ENCODE measurements at places on chromosomes 6 and 20.

DNA sequence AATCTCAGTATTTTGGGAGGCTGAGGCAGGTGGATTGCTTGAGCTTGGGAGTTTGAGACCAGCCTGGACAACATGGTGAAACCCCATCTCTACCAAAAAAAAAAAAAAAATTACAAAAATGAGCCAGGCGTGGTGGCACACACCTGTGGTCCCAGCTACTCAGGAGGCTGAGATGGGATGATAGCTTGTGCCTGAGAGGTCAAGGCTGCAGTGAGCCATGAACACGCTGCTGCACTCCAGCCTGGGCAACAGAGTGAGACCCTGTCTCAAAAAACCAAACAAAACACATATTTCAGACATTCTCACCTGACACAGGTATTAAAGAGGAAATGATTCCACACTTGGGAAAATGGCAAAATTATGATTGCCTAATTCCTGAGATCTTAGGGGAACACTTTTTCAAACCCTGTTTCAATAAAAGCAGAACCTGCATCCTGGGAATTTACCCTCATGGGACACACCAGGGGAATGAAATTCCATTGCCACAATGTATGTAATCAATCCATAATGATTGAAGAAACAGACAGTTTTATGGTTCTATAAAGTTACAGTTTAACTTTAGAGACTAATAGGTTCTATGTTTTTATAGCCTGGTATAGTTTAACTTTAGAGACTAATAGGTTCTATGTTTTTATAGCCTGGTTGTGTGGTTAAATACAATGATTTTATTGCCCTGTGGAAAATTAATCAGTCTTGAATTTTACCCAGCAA is 29.6 kb upstream of the DNAAF9 start:
- no peak for DNase-seq

DNA sequence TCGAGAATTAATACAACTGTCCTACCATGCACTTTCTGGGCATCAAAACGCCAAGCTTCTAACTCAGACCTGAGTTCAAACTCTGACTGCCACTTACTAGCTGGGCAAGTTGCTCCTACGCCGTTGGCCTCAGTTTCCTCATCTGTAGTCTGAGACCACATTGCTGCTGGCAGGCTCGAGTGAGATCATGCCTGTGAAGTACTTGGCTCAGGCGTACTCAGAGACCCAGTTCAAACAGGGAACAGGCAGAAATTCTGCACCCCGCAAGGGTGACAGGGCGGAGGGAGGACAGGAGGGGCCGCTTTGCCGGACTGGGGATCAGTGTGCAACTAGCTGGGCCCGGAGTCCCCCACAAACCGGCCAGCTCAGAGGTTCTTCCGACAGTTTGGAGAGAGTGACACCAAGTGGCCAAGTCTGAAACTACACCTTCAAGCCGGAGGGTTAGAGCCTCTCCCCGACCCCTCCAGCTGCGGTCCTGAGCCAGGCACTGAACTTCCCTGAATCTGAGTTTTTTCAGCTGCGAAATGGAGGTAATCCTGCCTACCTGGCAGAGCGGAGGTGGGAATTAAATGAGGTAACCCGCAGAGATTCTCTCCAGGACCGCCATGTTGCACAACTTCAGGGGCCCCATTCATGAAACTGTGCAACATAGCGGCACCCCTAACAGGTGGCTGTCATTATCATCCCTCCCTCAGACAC is 46.0 kb upstream of the PTPN1 start:
- DNase-seq = no peak

- no peak for DNase-seq
Measured at GRCh38 chr6:134014588-134015137, 37.8 kb downstream of the SLC2A12 start.

- no peak for DNase-seq
Measured at GRCh38 chr6:30931969-30932645, at the start of gene SFTA2. TSS of gene SFTA2 (minus strand) at chr6:30932170. CDS start at chr6:30932096, 74 bp downstream.

- DNase-seq = no peak
Measured at GRCh38 chr6:142406131-142406530, 104.3 kb downstream of the ADGRG6 start.

- DNase-seq = no peak
Measured at GRCh38 chr6:42896178-42896719, 16.8 kb downstream of the RPL7L1 start.

DNA sequence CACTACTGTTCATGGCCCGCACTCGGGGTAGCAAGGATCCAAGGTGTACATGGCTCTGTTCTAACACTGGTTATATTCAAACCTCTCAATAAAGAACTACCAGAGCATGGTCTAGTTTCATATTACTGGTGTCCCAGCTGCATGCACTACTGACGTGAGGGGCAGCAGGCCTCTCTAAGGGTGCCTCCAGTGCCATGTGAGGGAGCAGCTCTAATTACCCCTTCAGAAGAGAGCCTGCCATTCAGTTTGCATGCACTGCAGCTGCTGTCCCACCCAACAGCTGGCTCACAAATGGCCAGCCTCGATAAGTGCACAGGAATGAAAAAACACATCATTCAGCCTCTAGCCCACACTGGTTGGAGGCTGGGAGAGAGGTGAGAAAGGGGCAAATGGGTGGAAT is 85.2 kb downstream of the SMLR1 start:
- no peak for DNase-seq

GRCh38 chr6:130679684-130680083 is 147.5 kb upstream of the SMLR1 start:
- no peak for DNase-seq

DNA sequence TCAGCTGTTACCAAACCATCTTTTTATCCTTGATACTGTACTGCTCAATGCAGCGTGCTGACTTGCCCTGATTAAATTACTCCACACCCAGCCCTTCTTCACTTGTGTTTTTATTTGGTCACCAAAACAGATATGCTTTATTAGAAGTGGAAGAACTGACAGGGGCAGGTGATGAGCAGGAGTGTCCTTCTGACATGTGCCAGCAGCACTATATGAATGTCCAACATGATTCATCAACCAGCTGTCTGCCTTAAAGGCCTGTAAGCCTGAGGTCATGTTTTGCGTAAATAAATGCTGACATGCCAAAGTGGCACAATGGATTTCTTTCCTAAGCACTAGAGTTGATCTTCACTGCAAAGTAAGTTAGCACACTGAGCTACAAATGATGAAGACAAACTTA is 15.4 kb downstream of the POPDC3 start:
- DNase-seq = no peak

- DNase-seq = no peak
Measured at GRCh38 chr6:19492636-19493405, 344.3 kb upstream of the ID4 start.

DNA sequence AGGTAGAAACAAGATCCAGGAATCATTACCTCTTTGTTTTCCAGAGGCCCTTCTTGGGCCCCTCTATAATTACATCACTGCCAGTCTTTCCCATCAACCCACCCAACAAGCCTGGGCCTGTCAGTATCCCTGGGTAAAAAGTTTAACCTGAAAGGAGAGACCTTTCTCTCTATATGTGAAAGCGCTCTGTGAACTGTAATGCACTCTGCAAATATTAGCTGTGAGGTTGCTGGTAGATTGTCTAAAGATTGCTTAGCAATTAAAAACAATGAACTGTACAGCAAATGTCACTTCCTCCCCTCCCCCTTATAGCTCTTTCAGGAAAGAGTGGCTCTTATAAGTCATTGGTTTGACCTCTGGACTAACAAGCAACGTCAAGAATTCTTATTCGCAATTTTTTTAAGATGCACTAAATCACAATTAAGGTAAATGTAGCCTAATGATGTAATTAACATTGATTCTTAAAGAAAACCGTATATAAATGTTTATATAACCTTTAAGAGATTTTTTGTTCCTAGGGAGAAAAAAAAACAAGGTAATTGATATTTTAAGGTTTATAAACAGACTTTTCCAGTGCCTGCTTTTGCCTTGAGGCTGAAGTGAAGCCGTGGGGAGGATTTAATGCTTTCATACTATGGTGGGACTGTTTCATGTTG is 18.4 kb downstream of the ECT2L start:
- no peak for DNase-seq

DNA sequence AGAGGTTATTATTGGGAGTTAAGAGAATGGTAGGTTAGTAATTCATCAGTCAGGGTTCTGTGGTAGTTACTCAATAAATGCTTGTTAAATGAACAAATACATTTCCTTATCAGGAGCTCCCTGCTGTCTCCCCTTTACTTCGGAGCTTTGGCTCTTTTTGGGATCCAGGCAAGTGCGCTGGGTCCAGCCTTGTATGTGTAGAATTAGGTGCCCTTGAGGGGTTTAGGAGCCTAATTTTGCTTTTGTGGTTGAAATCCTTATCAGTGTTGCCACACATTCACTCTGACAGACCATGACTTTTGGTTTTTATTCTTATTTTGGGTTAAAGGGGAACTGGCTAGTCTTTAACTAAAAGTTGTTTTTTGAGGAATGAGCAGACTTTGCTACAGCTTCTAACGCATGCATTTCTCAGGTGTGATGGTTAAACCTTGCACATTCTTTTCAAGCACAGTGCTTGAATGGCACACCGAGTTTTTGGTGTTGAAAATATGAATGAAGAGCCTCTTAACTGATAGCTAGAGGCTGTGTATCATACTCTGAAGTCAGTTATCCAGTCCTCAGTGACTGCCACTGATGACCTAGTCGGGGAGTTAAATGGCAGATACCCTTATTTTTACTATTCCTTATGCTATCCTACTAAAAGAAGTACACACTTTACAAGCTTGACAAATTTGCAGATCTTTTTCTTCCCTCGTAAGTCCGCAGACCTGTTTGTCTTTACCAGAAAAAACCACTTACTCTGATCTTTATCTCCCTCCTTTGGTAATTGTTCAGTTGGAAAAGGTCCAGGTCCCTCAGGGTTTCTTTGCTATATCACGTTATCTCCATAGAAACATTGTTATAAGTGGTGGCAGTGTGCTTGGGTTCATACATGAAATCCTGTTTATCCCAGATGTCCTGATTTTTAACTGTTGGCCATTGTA is 50.7 kb upstream of the PLCG1 start:
- no peak for DNase-seq

DNA sequence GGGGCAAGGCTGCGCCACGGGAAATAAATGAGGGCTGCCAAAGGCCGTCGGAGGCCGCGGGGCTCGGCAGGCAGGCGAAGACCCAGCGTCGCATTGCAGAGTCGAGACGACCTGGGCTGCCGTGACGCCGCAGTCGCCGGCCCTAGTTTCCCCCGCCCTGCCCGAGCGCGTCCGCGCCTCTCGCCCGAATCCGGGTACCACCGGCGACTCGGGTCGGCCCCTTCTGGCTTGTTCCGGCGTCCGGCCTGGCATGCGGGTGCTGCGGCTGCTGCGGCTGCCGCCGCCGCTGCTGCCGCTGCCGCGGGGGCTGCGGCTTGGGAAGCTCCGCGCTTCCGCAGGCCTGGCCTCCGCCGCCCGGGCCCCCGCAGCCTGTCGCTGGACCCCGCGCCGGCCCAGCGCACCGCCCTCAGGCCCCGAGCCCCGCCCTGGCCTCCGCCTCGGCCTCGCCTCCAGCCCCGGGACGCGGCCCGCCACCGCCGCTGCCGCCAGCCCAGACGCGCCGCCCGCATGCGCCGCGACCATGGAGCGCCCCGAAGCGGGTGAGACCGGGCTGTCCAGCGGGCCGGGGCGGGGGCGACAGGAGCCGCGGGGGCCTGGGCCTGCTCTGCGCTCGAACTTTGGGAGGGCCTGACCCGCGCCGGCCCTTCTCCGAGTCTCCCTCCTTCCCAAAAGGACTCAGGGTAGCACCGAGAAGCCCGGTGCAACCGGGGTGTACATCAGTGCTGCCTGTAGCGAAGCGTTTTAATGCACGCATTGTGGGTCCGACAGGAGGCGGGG is at the start of gene AKAP7:
AKAP7 (plus strand) TSS at position 224 of the 777 bp plus-strand sequence; CDS start at position 521, 297 bp downstream.
- DNase-seq = peak; percentile 8

- DNase-seq = no peak
Measured at GRCh38 chr20:50916257-50916656, 15.0 kb downstream of the ADNP start.

DNA sequence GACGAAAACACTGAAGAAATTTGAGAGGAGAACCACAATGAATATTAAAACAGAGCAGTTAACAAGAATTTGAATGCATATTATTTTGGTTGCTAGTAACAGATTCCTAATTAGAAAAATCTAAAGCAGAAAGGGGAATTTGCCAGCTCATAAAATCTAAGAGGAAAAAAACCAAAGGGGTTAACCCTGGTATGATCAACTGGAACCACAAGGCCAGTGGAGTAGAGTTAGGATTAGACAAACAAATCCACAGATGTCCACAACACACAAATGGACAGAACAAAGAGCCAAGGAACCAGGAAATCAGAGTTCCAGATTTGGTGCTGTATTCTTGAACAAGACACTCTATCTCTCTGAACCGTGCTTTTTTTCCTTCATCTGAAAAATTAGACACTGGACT is 195.0 kb downstream of the TASP1 start:
- no peak for DNase-seq

DNA sequence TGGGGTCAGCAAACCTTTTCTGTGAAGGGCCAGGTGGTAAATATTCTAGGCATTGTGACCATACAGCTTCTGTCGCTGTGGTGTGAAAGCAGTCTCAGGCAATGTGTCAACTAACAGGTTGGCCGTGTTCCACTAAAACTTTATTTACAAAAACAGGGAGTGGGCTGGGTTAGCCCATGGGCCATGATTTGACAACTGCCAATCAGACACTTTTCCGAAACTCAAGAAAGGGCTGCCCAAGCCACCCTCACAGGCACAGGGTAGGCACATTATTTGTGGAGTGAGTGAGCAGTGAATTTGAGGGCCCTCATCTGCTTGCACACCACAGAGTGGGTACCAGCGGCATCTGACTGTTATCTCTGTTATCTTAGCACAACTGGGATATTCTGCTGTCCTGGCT is 290.3 kb downstream of the TAF4 start:
- DNase-seq = no peak

DNA sequence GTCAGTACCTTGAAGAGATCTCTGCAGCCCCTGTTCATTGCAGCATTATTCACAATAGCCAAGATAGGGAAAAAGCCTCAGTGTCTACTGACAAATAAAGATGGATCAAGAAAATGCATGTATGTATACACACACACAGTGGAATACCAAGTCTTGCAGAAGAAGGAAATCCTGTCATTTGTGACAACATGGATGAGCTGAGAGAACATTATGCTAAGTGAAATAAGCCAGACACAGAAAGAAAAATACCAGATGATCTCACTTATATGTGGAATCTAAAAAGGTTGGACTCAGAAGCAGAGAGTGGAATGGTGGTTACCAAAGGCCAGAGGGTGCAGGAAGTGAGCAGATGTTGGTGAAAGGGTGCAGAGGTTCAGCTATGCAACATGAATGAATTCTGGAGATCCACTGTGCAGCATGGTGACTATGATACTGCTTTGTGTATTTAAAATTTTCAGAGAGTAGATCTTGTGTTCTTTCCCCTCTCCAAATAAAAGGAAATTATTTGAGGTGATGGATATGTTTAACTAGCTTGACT is 11.0 kb upstream of the SLC22A1 start:
- no peak for DNase-seq

DNA sequence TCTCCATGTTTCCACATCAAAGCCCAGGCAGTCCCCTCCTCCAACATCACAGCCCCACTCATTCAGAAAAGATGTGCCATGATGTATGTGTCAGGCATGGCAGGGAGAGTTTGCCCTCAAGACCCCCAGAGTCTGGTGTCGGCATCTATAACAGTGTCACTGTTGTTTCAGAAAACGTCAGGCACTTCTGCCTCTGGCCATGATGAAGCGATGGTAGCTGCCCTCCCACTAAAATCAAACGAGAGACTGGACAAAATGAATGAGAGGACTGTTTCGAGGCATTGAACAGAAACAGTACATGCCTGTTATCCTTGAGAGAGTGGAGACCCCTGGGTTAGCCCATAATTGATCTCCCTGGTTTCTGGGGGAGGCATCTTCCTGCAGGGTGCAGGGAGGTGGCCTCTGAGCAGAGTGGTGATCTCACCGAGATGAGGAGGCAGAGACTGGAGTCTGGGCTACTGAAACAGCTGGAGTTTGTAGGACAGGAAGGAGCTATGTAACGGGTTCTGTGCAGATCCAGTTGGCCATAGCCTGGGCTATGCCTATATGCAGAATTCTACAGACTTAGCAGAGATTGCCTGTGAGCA is 144.5 kb downstream of the SYCP2 start:
- DNase-seq = no peak
